ENCODE measurements at places on chromosomes 2 and 18. TPM values are rescaled to one million over a fixed set of nuclear protein-coding genes. Genes with fewer than 3 reads are reported as not detected.

GRCh38 chr18:22471546-22472131 lies 53.9 kb upstream of the CTAGE1 start:
- no peak for DNase-seq

CCDC178 gene
- 0.36 TPM for polyA plus RNA-seq

DYNAP gene
- not detected for polyA plus RNA-seq

GRCh38 chr2:9844576-9844975 lies 1.3 kb downstream of the TAF1B start:
- DNase-seq = peak; percentile 7

DNA sequence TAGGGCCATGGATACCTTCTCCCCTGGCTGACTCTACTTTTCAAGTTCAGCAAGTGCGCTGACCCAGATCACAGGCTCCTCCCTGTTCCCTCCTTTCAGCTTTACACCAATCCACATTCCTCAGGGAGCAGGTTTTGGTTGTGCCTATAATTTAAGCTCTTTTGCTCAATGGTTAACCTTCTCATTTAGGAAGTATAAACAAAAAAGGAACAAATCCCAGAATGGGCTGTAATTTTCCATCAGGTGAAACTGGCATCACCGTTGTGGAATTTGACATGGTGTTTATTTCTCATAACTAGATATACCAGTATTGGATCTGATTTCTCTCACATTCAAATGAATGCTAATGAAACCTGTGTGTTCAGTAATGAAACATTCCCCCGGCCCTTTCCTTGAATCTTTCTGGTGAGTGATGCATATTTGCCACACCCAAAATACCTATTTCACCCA lies 13.6 kb downstream of the STRN start:
- no peak for DNase-seq

DNA sequence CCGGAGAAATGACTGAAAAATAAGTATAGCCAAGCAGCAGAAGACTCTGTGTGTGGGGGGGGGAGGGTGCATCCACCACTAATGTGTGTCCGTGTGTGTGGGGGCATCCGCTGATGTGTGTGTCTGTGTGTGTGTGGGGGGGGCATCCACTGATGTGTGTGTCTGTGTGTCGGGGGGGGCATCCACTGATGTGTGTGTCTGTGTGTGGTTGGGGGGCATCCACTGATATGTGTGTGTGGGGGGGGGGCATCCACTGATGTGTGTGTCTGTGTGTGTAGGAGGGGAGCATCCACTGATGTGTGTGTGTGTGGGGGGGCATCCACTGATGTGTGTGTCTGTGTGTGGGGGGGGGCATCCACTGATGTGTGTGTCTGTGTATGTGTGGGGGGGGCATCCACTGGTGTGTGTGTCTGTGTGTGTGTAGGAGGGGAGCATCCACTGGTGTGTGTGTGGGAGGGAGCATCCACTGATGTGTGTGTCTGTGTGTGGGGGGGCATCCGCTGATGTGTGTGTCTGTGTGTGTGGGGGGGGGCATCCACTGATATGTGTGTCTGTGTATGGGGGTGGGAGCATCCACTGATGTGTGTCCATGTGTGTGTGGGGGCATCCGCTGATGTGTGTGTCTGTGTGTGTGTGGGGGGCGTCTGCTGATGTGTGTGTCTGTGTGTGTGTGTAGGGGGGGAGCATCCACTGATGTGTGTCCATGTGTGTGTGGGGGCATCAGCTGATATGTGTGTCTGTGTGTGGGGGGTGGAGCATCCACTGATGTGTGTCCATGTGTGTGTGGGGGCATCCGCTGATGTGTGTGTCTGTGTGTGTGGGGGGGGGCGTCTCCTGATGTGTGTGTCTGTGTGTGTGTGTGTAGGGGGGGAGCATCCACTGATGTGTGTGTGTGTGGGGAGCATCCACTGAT lies 125.0 kb downstream of the NFATC1 start:
- no peak for DNase-seq

DNA sequence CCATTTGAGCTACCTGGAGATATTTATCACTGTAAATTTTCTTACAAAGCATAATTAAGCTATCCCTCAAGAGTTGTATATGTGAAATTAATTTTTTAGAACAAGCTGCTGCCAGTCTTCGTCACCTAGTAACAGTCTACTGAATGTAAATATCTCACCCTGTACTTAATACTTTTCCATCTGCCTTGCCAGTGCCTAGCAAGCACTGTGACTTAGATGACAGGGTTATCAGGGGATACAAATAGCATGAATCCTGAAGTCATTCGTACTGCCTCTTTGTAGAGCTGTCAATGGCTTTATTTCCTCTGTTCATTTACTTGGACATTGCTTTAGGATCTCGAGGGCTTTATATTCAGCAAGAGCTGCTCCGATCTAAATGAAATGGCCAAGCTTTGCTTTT lies 763.6 kb downstream of the ADCYAP1 start:
- no peak for DNase-seq

DNA sequence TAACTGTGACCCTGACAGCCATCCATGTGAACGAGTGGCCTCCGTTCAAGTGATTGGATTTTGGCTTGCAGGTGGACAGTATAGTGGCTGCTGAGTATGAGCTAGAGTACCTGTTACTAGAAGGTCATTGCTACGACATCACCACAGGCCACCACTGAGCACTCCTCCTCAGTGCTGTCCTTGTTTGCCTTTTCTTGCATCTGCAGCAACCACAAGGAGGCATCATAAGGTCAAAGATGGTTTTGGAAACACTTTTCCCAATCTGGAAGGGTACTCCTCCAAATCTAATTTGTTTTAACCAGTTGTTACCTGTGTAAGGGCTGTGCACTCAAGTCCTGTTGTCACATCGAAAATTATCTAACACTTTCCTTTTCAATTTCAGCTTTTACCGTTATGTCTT lies 81.2 kb downstream of the UGGT1 start:
- DNase-seq = no peak

DNA sequence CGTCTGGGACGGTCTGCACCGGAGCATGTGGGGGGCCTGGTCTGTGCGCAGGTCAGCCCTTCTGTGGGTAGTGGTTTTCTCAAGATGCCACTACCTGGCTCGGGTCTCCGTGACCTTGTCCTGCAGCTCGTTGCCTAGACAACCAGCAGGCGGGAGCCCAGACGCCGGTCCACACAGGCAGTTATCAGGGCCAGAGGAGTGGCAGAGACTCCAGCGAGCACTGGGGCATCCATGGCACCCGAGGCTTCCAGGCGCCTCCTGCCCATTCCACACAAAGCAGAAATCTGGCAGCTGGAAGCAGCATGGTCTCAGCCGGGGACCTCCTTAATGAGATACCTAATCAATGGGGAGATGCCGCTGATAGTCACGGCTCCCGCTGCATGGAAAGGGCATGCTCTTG lies 156.1 kb downstream of the FAM210A start:
- DNase-seq = no peak

ST6GAL2 gene
- 3.6 TPM for polyA plus RNA-seq

DNA sequence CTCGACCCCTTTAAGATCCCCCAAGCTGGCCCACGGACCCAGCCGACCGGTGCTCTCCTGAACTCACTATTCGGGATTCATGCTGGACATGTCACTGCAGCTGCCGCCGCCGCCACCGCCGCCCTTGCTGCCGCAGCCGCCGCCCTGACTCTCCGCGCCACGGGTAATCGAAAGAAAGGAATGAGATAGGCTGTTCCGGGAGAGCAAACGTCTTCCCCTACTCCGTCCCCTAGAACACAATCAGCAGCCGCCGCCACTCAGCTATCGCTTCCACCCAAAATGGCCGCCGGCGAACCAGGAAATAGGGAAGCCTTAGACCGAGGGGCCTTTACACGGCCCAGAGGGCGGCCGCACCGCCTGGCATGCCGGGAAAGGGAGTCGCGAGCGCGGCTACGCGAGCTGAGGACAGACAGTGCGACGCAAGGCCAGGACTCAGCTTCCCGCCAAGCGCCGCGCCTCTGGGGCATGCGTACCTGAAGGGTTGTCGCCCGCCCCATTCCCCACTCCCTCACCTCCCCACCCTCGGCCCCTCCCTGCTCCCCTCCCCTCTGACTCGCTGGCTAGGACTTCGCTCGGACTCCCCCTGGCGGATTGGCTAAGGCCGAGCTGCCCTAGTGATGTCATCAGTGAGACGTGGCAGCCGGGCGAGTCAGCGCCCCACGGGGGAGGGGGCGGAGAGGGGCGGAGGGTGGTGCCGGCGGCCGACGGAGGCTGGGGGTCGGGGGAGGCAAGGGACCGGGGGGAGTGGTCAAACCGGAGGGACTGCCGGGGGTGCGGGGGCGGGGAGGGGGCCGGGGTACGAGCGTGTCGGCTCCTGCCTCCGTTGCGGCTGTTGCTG lies at the start of gene RAB1A:
Gene RAB1A (minus strand): TSS at position 281 of the 838 bp plus-strand sequence. CDS start 191 bp downstream, at position 90.
- DNase-seq = peak; percentile 99

- no peak for DNase-seq
Measured at GRCh38 chr18:54822872-54823845, 5.1 kb upstream of the RAB27B start.

- DNase-seq = no peak
Measured at GRCh38 chr2:95292623-95293260, 4.4 kb upstream of the KCNIP3 start.

- no peak for DNase-seq
Measured at GRCh38 chr2:240269380-240269779, 128.9 kb upstream of the OTOS start.

DNA sequence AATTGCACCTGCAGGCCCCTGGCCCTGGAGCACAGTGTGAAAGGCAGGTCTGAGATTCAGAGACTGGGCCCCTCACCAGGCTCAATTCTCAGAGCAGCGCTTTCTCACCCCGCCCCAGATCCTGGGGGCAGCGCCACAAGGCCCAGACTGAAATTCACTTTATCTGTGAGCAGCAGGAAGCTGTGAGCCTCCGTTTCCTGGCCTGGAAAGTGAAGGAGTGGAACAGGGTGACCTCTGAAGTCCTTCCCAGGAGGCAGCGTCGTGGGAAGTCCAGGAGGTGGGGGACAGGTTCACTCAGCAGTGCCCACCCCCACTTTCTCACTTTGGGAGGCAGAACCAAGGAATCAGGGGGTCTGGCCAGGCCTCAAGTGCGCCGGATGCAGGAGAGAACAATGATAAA lies 235.4 kb downstream of the NDUFA10 start:
- no peak for DNase-seq

- no peak for DNase-seq
Measured at GRCh38 chr2:2842466-2842865, 511.4 kb upstream of the MYT1L start.

GRCh38 chr2:239599299-239599698 lies 198.5 kb upstream of the HDAC4 start:
- DNase-seq = no peak

REG3A gene
- not detected for polyA plus RNA-seq

- DNase-seq = no peak
Measured at GRCh38 chr18:76537621-76538020, 42.6 kb upstream of the ZNF516 start.
